OCI-M1 (cell line): ENCODE measurements at places on chromosomes 11 and 22.

GRCh38 chr11:134063991-134064747 is 4.7 kb upstream of the JAM3 start:
- DNase-seq: no peak

- peak; percentile 37 for DNase-seq
Measured at GRCh38 chr11:35800970-35801953, 138.7 kb downstream of the TRIM44 start.

DNA sequence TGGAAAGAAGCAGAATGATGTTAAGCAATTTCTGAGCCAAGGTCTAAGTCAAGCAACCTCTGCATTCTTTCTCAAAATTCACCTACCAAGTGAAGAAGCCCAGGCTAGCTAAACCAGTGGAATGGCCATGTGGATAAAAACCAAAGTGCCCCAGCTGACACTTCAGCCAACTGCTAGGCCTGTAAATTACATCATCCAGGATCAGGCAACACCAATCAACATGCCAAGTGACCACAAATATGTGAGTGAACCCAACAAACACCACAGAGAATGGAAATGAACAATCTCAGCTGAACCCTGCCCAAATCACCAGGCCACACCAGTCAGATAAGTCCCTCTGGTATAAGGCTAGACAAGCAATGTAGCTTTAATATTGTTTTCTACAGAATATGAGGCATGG is 25.1 kb upstream of the FJX1 start:
- DNase-seq: no peak

DNA sequence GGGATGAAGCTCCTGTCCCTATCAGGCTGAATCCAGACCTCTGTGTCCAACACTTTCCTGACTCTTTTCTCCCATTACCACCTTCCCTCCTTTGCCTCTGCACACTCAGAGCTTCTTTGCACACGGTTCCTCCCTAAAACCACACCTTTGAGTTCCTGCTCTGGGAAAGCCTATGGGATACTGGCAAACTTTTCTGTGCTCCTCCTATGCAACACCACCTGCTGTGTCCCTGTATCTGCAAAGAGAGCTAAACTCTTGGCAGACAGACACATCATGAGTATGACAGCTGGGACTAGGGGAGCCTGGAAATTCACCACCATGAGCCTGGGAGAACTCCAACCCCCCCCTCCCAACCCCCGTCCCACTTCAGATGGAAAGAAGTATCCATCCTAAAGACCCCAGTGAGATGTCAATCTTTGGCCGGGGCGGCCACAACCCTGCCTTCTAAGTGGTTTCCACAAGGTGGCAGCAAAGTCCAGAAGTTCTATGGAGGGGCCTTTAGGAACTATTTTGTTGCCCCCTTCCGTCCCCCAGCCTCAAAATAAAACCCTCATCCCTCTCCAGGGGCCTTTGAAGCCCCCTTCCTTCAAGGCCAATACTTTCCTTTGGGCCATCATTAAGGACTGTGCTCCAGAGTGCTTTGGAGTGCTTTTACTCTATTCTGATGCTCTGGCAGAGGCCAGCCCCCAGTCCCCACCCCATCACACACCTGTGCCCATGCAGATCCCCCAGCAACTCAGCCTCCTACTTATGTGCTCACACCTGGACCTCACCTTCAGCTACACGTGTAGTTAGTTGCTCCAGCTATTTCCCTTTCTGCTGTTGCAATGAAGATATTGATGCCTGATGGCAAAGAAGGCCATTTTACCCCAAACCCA is 19.4 kb downstream of the HTR3A start:
- peak; percentile 64 for DNase-seq

DNA sequence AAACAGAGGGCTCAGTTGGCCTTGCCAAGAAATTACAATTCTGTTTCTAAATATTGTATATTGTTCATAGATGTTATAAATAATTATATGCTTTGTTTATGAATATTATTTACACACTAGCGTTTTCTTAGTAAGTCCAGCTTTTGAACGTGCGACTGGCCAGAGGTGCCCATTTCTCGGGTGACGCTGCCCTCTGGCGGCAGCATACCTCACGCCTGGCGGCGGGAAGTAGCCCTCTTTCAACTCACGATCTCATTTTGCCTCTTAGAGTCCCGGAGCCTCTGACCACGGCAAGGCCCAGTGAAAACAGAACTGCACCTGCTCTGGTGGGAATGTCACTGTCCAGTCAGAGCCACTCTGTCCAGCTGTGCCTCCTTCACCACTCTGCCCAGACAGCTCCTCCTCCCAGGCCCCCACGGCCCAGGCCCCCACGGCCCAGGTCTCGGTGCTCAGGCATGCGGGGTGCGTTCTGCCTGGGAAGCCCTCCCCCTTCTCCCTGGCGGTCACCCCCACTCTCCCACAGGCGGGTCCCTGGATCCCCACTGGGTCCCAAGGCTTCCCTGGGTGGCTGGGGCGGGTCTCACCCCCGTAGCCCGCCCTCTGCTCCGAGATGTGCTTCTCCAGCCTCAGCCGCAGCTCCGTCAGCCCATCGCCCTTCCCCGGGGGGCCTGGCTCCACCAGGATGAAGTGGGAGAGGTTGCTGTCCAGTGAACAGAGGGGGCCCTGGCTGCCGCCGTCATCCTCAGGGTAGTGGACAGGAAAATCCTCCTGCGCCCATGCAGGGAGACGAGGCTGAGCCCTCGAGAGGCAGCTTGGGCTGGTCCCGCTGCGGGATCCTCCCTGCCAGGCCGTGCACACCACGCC is 19.3 kb downstream of the TSSC4 start:
- DNase-seq: peak; percentile 87

DNA sequence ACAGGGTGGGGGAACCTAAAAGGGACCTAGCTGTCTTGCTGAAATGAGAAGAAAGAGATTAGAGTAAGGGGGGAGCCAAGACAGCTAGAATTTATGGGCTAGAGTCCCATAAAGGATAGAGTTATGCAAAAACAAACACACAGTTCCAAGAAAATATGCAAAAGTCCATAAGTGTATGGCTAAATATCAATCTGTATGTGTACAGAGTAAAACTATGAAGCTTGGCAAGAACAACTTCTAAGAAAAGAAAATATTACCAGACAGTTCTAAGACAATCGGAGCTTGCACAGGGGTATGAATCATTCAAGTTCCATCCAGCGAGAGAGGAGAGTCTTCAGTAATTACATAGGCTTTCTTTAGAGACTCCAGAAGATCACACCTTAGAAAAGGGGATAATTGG is 41.8 kb downstream of the GDPD4 start:
- no peak for DNase-seq
